Astrocyte of the spinal cord (primary cell): ENCODE measurements at places on chromosomes 6 and 20.

DNA sequence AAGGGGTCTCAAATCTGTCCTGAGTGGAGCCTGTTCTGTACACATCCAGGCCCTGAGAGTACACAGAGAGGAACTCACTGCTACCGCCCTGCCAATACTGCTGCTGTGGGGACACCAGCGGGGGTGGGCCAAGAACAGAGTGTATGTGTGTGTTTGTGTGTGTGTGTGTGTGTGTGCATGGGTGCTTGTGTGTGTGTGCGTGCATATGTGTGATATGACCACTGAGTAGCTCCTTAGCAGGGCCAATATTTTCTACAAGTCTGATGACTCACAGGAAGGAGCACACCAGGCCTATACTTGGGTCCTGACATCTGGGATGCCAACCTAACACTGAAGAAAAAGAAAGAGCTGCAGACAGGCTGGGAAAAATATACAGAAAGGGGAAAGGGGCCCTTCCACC is 1.4 kb downstream of the RAET1E start:
- peak; percentile 29 for DNase-seq

- peak; percentile 11 for DNase-seq
Observed at GRCh38 chr6:100622907-100623692, 158.4 kb upstream of the SIM1 start.

- no peak for DNase-seq
Observed at GRCh38 chr6:2556761-2557160, 194.0 kb downstream of the MYLK4 start.

- DNase-seq: no peak
Observed at GRCh38 chr20:33352258-33353012, 48.9 kb downstream of the CDK5RAP1 start.

DNA sequence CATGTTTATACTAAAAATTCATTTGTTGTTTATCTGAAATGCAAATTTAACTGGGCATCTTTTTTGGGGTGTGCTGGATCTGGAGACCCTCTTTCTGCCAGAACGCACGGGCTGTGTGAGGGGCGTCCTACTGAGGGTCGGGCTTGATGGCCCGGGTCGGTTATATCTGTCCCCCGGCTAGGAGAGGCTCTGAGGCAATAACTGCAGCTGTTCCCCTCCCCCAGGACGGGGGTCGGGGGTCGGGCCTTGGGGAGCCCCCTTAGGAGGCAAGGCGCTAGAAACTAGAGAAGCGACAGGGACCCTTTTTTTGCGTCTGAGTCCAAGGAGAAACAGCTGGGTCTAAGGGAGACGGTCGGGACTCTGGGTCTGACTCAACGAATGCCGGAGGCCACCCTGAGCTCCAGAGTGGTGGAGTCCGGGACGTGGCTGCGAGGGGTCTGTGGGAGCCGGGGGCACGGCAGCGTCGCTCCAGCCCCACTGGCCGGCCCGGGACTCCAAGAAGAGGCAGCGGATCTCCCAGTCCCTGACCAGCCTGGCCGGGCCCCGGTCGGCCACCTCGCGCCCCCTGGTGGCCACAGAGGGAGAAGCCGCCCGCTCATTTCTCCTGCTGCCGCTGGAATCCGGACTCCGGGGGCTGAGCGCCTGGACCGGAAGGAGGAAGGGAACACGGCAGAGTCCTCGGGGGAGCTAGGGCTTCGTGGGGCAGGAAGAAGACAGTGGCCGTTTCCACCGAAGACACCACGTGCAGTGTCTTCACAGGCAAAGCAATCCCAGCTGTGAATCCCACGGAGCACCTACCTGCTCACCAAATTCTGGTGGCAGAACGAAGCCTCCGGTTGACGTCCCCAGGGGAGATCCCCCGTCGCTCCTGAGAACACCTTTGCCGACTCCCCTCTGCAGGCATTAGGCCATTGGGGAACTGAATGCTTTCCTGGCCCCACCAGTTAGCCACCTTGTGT is 24.0 kb upstream of the SCML4 start:
- peak; percentile 80 for DNase-seq

DNA sequence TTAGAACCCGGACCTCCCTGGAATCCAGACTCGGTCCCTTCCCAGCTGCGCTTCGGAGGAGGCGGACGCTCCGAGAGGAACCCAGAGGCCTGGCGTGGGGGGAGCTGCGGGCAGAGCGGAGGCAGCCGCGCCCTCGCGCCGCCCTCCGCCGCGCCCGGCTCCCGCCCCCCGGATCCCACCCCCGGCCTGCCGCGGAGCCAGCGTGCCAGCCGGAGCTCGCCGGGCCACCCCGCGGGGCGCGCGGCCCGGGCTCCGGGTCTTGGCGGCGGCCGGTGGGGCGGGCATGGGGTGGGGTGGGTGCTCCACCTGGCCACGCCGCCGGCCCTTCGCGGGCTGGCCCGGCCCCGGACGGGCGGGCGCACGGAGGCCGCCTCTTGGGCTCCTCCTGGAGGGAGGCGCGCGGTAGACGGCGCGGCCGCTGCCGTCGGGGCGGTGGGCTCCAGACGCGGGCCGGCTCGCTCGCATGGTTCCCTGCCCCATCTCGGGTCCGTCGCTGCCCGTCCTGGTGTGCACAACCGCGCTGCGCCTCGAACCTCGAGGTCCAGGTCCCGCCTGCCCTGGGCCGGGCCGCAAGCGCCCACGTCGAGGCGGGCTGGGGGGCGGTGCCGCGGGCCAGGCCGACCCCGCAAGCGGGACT is 592 bp upstream of the CDYL start:
- DNase-seq: no peak

GRCh38 chr6:114315831-114316595 is 26.8 kb downstream of the HS3ST5 start:
- no peak for DNase-seq

DNA sequence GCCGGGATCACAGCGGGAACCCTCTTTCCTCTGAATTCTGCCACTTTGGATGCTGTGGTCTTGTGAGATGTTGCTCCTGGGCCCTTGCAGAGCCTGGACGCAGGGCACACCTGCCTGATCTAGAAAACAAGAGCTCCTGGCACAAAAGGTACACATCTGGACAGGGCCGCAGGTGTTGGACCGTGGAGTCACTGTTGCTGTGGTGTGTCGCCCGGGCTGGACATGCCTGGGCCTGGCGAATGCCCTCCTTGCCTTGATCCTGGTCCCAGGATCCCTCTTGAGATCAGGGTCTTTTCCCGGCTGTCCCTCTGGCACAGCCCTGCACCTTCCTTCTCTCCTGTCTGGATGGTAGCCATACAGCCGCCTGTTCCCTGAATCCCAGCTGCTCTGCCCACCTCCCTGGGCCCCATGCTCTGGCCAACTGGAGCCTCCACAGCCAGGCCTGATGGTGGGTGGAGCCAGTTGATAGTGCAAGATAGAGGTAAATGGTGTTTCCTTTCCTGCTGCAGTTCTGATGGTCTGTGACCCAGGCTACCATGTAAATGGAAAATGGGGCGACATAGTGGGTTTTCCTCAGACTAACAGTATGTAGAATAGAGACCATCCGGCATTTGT is 5.0 kb downstream of the FOXP4 start:
- no peak for DNase-seq

- no peak for DNase-seq
Observed at GRCh38 chr20:40894237-40894630, 134.4 kb upstream of the TOP1 start.

DNA sequence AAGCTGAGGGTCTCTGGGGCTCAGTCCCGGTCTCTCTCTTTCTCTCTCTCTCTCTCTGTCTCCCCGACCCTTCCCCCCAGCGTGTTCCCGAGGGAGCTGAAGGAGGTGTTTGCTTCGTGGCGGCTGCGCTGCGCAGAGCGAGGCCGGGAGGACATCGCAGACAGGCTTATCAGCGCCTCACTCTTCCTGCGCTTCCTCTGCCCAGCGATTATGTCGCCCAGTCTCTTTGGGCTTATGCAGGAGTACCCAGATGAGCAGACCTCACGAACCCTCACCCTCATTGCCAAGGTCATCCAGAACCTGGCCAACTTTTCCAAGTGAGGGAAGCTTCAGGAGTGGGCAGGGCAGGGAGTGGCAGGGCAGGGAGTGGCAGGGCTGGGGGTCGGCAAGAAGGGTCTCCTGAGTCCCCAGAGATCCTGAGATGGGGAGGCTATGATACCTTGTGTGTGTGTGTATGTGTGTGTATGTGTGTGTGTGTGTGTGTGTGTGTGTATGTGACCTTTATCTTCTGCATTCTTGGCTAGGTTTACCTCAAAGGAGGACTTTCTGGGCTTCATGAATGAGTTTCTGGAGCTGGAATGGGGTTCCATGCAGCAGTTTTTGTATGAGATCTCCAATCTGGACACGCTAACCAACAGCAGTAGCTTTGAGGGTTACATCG is 13.6 kb upstream of the ZBTB9 start:
- DNase-seq: no peak

DNA sequence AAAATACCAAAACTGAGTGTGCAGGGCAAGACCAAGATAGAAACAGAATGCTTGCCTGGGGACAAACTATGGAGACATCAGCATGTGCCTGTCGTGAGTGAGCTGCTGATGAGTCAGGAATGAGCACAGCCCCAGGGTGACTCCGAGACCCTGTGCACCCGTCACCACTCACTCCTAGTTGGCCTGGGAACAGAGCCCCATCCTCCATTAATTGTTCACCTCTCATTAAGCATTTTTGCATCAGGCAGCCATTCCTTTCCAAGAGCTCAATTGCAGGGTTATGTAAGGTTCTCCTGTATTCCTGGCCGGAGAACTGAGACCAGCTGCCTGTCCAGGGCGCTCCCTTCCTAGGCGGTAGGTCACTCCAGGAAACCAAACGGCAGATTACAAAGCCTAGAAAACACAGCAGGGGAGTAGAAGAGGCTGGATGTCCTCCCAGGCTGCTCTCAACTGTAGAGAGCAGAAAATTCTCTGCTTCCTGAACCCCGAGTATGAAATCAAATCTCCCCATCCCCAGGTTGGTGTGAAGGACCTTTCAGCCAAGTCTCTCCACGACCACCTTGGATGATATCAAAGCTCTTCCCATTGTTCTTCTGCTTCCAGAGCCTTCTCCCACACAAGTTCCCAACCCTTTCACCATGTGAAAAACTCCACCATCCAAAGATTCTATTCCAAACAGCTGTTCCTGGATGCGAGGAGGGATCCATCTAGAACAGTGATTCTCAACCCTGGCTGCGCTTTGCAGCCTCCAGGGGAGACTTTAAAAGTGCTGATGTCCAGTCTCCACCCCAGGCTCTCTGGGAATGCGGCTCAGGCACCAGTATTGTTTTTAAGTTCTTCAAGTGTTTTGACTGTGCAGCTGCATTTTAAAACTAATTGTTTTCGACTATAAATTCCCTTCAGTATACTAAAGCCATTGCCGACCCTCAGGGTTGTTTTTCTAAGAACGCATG is 532.6 kb upstream of the JARID2 start:
- DNase-seq: peak; percentile 80

GRCh38 chr20:17859616-17860232 is 108.9 kb downstream of the SNX5 start:
- no peak for DNase-seq

GRCh38 chr6:45650524-45651135 is 272.9 kb upstream of the SUPT3H start:
- DNase-seq: peak; percentile 96

- no peak for DNase-seq
Observed at GRCh38 chr6:1703923-1704322, 94.2 kb downstream of the FOXC1 start.
